Activated T-cell treated with anti-CD3 and anti-CD28 coated beads, Interleukin-2, amount 50 U/mL, for 4 hours (primary cell): ENCODE measurements at places on chromosomes 13 and 19. TPM values are rescaled to one million over a fixed set of nuclear protein-coding genes. Genes with fewer than 3 reads are reported as not detected.

GRCh38 chr13:48801255-48801654 is 147.5 kb downstream of the CYSLTR2 start:
- no peak for DNase-seq

The SOX21 gene
- not detected for total RNA-seq

DNA sequence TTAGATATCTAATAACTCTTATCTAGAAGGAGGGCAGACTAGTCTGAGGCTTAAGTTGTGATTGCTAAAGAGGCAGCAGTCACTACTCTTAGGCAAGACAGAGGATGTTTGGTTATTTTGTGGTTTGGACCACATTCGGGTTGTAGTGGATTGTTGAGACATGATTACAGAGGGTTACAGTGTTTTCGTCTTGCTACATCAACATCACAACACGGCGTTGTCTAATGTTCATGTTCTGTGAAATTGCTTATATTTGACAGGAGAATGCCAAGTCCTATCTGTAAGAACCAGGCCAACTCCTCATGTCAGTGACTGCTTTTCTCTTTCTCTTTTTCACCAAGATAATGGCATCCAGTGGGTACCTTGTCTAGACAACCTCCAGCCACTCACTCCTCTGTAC is 16.8 kb upstream of the TM9SF2 start:
- no peak for DNase-seq

DNA sequence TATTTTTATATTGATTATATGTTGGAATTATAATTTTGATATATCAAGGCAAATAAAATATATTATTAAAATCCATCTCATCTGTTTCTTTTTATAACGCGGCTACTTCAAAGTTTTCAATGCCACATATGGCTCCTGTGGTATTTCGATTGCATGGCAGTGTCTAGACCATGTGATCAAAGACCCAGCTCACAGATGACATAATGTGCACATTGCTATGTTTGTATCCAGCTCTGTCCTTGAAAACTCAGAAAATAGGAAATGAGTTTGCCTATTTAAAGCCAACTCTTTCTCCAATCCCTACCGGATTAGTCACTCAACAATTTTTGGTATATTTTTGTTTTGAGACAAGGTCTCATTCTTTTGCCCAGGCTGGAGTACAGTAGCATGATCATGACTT is 26.2 kb downstream of the TMTC4 start:
- DNase-seq = no peak

DNA sequence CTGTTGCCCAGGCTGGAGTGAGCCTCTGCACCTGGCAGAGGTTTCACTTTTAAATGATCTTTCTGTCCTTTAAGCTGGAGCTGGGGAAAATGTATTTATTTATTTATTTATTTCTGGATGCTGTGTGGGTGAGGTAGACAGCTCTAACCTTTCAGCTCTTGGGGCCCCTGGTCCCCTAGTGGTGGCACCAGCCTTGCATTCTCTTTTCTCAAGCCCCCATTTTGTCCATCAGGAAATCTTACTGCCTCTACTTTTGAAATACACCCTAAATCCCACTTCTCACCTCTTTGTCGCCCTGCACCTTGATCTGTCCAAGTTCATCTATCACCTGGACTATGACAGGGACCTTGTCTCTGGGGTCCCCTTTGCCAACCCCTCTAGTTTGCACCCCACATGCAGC is 2.1 kb upstream of the B9D2 start:
- no peak for DNase-seq

DNA sequence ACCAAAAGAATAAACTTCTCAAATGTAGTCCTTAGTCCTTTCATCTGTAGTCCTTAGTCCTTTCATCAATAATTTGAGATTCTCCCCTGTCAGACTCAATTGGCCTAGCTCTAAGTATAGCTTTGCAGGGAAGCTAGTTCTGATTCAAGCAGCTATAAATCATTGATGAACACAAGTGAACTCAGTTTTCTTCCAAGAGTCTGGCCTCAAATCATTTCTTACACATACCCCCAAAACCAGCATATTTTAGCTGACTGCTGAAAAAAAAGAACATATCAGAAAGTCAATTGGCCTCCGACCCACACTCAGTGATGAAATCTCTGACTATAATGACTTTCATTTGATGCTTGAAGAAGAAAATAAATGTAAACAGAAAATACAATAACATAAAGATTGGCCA is 64.9 kb downstream of the TNFSF11 start:
- no peak for DNase-seq

GRCh38 chr13:90103099-90103784 is 1244.2 kb upstream of the MIR17HG start:
- DNase-seq = no peak

- DNase-seq = no peak
These were observed 46.8 kb downstream of the COG3 start for GRCh38 chr13:45511310-45512097.

The PEAK3 gene
- not detected for total RNA-seq

DNA sequence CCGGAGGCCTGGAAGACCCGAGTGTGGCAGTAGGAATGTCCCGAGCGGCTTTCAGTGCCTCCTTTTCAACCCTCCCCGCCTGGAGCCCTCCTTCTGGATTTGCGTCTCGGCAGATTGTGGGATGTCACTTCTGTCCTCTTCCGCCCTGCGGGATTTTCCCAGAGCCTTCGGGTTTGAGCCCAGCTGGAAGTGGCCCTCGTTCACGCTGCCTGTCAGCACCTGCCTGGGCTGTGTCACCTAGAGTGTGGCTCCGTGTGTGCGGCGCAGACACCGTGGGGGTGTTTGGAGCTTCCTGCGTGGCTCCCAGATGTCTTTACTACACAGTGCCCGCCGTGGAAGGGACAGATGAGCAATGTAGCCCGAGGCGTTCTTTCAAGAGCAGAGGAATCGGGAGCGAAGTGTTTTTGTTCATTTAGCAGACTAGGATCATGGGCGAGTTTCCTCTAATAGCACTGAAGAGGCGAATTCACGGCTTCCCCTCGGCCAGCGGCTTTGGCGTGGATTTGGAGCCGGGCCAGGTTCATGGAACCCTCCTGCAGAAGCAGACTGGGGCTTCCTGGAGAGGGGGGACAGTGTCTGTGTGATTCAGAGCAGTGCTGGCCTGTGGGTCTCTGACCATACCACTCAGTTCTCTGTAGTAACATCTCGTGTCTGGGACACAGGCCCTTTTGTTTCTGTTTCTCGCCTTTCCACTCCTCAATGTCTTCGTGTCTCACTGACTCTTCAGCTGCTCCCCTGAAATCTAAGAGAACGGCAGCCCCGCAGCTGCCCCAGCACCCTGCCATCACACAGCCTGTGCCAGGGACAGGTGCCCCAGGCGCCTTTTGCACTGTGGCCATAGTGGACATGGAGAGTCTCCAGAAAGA is 68.0 kb downstream of the KDM4B start:
- DNase-seq = no peak

The ATP1A3 gene
- total RNA-seq = 3.7 TPM

The ZNF729 gene
- total RNA-seq = not detected

DNA sequence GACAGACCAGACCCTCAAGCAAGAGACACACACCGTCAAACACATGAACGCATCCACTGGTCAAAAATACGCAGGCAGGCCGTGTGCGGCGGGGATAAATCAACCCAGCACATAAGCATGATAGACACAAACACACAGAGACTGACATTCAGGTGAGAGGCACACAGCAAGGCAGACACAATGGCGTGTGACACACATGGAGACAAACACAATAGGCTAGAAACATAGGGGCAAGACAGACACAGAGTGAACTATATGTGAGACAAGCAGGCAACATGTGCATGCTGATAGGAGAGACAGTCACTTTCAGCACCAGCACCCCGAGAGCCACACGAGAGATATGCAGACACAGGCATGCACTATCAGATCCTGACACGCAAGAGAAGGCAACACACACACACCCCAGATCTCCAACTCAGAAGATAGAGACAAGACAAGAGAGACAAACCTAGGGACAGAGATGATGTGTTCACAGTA is 6.9 kb upstream of the JUNB start:
- no peak for DNase-seq

The SWSAP1 gene
- 2.1 TPM for total RNA-seq

The CEACAM16 gene
- not detected for total RNA-seq

The PSG5 gene
- total RNA-seq = not detected

The EMC10 gene
- total RNA-seq = 111 TPM

The KCNC3 gene
- total RNA-seq = 4.1 TPM

The CD209 gene
- not detected for total RNA-seq

The NDUFS7 gene
- total RNA-seq = 142 TPM

The ASF1B gene
- 26.7 TPM for total RNA-seq

The ZNF382 gene
- total RNA-seq = 9.7 TPM

GRCh38 chr13:109996404-109996960 is 210.1 kb upstream of the IRS2 start:
- DNase-seq = no peak

DNA sequence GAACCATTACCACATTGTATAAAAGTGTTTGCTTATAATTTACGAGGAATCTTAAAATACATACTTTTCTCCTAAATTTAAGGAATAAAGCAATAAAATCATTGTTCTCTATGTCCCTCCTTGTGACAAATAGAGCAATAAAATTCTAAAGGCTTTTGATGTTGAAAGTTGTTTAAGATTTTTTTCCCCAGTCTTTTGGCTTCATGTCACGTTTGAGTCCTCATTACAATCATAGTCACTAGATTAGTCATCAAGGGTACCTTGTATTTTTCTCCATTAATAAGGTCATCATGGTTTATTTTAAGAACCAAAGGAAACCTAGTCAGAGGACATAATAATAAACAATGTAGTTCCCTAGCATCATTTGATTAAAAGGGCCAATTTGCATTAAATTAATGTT is 3.2 kb downstream of the WBP4 start:
- no peak for DNase-seq
